ENCODE measurements at places on chromosomes 2 and 18. TPM values are rescaled to one million over a fixed set of nuclear protein-coding genes. Genes with fewer than 3 reads are reported as not detected.
A peak's percentile ranks its signal among the peaks of the same experiment; 100 is the strongest.

- peak; percentile 69 for DNase-seq
These were observed 214.6 kb downstream of the TRIB2 start for GRCh38 chr2:12931186-12931844.

GRCh38 chr2:161586517-161587167 lies 37.6 kb upstream of the SLC4A10 start:
- DNase-seq: peak; percentile 16

DNA sequence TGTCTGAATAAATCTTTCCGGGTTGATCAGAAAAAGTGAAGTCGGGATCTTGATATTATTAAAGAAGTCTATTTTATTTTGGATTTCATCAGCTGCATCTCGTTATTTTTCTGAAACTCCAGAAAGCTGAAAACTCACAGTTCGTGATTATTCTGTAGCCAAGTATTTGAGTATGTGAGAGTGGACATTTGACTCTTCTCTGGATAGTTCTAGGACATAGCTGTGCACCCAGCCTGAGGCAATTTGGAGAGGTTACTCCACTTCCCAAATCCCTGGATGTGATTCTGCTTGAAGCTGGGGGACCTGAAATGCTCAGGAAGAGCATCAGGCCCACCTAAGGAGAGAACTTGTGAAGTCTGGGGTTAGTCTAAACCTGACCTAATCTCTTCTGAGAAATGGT lies 117.6 kb upstream of the PID1 start:
- DNase-seq: no peak

DNA sequence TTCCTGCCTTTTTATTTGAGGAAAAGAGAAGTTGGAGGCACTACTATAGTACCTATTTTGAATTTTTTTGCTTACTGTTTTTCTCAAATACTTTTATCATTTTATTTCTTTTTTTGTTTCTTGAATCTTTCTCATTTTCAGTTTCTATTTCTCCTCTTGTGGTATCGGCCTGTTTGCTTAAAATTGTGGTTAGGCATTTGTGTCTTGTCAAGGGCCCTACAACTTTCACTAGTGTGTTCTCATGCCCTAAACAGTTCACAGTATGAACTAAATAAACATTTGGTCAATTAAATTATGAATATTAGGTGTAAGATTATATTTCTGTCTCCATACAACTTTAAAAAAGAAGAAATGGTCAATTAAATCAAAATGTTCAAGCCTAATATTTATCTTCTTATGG lies 613.5 kb downstream of the MBD2 start:
- no peak for DNase-seq

DNA sequence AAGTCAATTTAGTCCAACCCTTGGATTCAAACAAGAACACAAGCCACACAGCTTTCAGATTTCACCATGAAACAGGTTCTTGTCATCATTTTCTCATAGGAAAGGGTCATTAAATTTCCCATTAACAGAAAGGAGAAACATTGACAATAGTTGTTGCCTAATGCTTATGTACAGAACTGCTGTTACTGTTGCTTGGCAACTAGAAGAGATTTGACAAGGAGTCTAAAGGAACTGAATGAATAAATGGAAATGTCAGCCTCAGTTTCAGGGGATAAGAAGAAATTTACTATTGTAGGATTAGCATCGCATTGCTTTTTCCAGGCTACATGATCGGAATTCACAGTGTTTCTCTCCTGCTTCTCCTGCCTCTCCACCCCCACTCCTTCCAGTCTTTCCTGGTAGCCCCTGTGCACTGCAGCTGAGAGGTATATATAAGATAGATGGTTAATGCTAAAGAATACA lies 90.3 kb downstream of the SPATS2L start:
- DNase-seq: peak; percentile 74

- DNase-seq: peak; percentile 44
These were observed 43.3 kb upstream of the PLB1 start for GRCh38 chr2:28452534-28453081.

DNA sequence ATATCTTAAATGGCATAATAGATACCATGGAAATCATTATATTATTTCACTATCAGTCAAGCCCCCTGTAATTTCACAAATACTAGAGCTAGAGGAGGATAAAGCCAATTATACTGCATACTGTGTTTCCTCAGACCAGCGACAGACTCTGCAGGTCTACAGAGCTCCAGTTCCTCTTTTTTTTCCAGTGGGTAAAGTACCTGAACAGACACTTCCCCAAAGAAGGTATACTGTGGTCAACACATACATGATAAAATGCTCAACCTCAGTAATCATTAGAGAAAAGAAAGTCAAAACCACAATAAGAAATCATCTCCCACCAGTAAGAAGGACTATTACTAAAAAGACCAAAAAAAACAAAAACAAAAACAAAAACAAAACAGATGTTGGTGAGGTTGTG lies 44.6 kb downstream of the SCN7A start:
- DNase-seq: no peak

GRCh38 chr2:145197944-145198343 lies 678.0 kb upstream of the ZEB2 start:
- DNase-seq: no peak

GRCh38 chr2:111239581-111240249 lies 119.0 kb downstream of the BCL2L11 start:
- no peak for DNase-seq

The HRH4 gene
- not detected for total RNA-seq

The ZNF892 gene
- total RNA-seq: 4.2 TPM

The TMEM17 gene
- 3.0 TPM for total RNA-seq

The RESP18 gene
- not detected for total RNA-seq

All from fibroblast of villous mesenchyme (primary cell).